ENCODE measurements at places on chromosomes 2 and 18.

GRCh38 chr2:8985561-8986326 is 17.7 kb downstream of the MBOAT2 start:
- DNase-seq = no peak

- no peak for DNase-seq
These were observed 35.0 kb upstream of the AGAP1 start for GRCh38 chr2:235458839-235459273.

GRCh38 chr2:172710584-172711047 is 25.0 kb upstream of the RAPGEF4 start:
- DNase-seq = peak; percentile 39

- DNase-seq = no peak
These were observed 5.4 kb downstream of the ITGAV start for GRCh38 chr2:186595219-186595618.

DNA sequence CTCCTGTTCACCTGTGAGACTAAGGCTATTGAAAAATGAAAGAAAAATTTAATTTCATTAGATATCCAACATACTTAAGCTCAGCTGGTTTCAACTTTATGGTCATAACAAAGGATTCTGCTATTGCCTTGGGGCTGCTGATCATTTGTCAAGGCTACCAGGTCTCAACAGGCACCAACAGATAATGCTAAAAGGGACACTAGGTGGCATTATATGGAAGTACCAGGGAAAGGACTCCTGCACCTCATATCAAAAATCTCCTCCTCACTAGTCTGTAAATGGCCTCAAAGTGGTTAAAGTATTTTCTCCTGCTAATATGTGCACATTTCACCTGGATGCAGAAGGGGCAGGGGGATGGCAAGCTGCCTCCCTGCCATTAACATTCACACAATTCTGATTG is 167.9 kb upstream of the REG3A start:
- DNase-seq = no peak

- no peak for DNase-seq
These were observed 151.3 kb upstream of the SLC39A10 start for GRCh38 chr2:195505701-195506100.

DNA sequence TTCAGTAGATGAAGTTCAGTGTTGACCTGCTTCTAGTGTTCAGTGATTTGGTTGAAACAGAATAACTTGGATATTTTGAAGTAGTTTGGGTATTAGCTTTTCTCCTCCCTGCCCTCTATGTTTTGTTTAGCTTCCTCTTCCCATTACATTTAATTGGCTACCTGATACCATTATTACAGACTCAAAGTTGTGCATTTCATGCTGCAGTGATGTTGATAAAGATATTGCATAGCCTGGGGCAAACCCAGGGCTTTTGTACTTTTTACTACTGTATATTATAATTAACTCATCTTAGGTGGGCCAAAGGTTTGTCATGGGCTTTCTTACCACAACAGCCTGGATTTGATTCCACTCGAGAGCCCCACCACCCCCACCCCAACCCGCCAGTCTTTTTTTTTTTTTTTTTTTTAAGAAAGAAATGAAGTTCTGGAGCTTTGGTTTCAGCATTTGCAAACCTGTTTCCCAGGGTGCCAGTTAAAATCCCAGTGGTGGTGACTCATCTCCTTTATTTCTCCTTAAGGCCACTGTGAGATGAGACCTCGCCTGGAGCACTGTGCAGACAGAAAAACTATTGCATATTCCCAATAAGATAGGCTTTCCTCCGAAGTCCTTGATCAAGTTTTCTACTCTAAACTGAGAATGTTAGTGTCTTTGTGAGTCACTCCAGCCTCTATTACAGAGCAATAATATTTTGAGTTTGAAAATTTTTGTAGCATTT is 393.7 kb upstream of the FANCL start:
- no peak for DNase-seq

- no peak for DNase-seq
These were observed 72.2 kb upstream of the MEIS1 start for GRCh38 chr2:66362701-66363100.

DNA sequence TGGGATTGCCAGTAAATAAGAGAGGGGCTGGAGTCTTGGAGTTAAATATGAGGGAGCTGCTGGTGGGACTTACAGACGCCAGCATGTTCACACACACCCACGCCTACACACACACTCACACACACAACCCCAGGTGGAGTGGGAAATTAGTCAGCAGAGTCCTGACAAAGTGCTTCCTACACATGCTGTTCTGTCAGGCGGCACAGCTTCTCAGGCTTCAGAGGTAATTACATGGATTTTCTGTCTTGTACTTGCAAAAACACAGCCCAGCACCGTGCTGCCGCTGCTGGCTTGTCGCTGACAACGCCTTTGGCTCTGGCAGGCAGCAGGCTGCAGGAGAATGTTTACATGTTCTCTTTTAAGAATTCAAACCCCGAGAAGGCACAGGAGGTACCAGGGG is 1186.3 kb upstream of the CELF4 start:
- DNase-seq = no peak

DNA sequence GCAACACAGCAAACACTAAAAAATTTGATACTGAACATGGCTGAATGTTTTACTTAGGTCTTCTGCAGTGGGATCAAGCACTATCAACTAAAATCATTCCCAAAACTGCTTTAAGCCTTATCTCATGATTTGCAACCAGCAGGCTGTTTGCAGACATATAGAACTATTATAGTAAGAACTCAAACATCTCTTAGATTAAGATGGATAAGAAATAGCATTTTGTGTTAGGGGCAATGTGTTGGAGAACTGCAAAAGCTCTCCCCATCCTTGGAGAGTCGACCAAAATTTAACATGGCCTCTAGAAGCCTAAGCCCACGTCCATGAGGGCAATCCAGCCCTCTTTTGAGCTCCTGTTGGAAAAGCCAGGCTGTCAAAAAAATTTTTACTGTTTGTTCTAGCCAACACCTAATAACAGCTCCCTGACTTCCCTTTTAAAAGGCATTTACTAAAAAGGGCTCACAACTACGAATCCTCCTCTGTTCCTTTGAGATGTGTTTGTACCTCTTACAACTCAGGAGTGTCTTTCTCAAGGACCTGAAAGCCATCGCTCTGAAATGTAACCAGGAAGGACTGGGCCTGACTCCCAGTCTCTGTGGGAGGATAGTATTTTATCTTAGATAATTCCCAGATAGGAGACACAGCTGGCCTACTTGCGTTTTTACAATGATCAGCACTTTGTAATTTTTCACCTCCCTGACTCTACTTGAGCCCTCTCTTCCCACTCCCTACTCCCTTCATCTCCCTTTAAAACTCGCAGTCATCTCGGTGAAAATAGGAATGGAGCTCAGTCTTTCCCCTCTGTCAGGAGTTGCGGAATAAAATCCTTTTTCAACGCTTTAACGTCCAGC is 1.4 kb downstream of the KRCC1 start:
- no peak for DNase-seq

- no peak for DNase-seq
These were observed 27.5 kb downstream of the PMAIP1 start for GRCh38 chr18:59927246-59927825.

DNA sequence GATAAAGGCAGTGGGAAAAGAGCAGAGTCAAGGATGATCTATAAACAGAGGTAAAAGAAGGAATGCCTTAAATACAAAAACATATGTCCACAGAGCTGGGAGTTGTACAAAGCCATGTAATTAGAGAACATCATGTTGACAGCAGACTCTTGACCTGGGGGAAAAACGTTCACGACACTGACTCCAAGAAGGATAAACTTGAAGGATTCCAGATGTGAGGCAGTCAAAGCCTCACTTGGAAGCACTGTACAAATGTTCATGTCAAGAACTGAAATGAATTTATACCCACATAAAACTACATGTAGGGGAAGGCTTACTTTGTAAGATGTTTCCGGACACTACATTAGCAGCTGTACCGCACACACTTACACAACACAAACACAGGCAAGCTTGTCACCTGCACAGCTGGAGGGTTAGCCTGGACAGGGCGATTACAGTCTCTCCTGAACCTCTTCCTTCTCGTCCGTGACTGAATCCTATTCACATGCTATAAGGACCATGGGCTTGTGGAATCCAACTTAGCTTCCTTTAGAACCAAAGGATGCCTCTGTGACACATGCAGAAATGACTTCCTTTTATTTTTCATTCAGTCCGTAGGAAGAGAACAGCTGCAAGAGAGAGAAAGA is 88.6 kb downstream of the SH3YL1 start:
- no peak for DNase-seq

DNA sequence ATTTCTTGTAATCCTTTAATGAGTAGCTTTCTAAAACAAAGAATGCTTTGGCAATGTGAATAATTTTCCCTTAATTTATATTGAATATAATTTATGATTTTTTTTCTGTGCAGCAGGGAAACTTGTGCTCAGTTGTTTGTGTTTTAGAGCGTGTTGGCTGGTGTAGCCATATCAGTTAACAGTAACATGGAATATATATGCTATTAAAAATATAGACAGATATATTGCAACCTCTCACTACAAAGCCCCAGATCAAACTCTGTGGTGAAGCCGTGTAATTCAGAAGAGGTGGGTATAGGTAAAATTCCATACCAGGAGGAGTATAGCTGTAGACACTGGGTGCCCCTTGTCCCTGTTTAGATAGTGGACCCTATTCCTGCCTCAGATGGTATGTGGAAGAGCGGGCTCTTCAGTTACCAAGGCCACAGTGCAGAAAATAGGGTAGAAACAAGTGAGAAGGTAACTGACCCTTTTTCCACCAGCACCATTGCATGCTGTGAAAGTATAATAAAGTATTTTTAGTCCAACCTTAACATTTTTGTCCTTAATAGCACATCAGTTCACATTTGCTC is 18.1 kb upstream of the RASGRP3 start:
- no peak for DNase-seq

GRCh38 chr2:45913539-45913938 is 262.1 kb downstream of the PRKCE start:
- DNase-seq = no peak

- DNase-seq = no peak
These were observed 1.0 kb upstream of the MOGAT1 start for GRCh38 chr2:222670191-222671038.

- DNase-seq = no peak
These were observed 116.2 kb downstream of the GAREM1 start for GRCh38 chr18:32354518-32354917.

- no peak for DNase-seq
These were observed 336.2 kb downstream of the EPHA4 start for GRCh38 chr2:221235941-221236340.
